ENCODE measurements at places on chromosomes 13 and 19. TPM values are rescaled to one million over a fixed set of nuclear protein-coding genes. Genes with fewer than 3 reads are reported as not detected.

- no peak for DNase-seq
Measured at GRCh38 chr13:38902551-38902950, 88.1 kb downstream of the STOML3 start.

- no peak for DNase-seq
Measured at GRCh38 chr19:15120135-15121026, 13.2 kb downstream of the SYDE1 start.

Gene CBLC
- not detected for total RNA-seq

DNA sequence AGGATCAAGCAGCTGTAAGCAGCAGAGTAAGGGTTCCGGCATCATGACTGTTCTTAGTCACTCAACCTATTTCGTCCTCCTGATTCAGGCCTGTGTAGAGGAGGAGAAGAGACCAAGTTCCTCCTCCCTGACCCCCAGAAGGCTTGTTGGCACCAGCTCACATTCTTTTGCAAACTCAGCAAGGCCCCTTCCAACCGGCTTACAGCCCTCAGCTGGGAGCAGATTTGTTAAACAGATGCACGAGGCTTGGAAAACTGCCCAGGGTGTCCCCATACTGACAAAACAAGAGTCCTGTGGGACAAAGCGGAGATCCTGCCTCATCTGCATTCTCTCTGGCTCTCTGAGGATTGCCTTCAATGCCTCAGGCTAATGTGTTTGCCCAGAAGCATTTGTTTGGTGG lies 113.2 kb upstream of the SOX21 start:
- DNase-seq: peak; percentile 73

Data from Right ventricle myocardium inferior (tissue), 1 donor.